Fibroblast of skin of back (primary cell): ENCODE measurements at places on chromosomes 7 and 10.

- peak; percentile 17 for DNase-seq
Measured at GRCh38 chr10:59678884-59679301, 30.8 kb downstream of the SLC16A9 start.

DNA sequence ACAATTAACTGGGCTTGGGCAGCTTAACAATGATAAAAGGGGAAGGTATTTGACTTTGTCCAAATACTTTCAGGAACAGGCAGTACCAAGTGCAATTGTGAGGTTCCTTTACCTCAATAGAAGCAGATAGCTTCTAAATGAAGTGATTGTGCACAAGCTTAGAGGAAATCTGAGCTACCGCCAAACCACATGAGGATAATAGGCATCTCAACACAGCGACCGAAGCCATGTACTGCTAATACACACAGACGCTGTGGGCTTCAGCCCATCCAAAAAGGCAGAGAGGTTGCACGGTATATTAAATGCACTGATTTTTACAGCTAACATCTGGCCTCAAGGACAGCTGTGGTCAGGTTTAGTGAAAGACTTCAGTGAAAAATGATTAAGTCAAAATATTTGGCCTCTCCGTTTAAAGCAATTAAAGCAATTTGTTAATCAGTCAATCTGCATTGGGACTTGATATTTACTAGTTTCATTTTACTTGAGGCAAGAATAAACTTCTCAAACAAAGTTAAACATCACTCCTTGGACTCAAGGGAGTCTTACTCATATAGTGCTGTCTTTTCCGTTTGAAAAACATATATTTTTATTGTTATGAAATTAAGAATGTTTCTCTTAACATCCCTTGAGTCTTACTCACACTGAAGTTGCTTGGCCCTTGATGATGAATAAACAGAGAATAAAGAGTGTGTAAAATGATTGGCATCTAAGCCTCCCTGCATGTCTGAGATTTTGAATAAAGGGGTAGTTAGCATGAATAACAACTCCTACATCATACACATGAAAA is 306.3 kb downstream of the C7orf25 start:
- DNase-seq = peak; percentile 71

GRCh38 chr10:21505711-21506278 is 19.7 kb downstream of the SKIDA1 start:
- no peak for DNase-seq

- DNase-seq = no peak
Measured at GRCh38 chr10:129523723-129524316, 56.8 kb downstream of the MGMT start.

DNA sequence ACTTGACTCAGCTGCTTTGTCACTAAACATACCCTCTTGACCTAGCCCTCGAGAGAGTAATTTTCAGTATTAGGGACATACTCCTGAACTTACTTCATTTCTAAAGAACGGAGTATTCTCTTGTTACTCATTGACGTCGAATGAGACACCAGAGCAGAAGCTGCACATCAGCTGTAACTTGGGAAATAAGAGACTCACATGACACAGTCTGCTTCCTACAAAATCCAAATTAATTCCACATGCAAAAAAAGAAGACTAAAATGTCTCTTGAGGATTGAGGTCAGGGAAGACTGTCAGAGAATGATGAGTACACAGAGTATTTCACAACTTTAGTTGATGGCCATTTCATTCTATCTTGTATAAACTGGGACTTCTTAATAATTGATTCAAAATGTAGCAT is 114.7 kb upstream of the EGFR start:
- DNase-seq = peak; percentile 97

DNA sequence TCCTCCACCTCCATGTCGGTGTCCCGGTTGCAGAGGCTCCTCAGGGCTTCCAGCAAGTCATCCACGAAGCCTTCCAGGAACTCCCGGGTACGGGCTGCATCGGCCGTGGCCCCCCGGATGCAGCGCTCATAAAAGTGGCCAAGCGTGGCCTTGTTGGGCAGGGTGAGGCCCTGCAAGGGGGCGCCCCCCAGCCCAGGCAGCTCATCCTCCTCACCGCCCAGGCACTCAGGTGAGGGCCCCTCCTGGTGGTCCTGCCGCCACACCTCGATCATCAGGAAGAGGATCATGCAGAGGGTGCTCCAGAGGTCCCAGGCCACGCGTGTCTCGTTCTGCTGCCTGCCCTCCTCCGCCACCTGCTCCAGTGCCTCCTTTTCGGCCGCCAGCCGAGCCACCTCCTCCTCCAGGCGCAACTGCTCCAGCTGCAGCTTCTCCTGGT is 22.8 kb downstream of the ITPRIP start:
- DNase-seq = no peak
